Fibroblast of skin of left biceps (primary cell): ENCODE measurements at places on chromosomes 7 and 10.

- DNase-seq, result no peak
These were observed 12.0 kb upstream of the MARVELD1 start for GRCh38 chr10:97701438-97702069.

- no peak for DNase-seq
These were observed 184.0 kb downstream of the ZNF438 start for GRCh38 chr10:30847642-30848041.

DNA sequence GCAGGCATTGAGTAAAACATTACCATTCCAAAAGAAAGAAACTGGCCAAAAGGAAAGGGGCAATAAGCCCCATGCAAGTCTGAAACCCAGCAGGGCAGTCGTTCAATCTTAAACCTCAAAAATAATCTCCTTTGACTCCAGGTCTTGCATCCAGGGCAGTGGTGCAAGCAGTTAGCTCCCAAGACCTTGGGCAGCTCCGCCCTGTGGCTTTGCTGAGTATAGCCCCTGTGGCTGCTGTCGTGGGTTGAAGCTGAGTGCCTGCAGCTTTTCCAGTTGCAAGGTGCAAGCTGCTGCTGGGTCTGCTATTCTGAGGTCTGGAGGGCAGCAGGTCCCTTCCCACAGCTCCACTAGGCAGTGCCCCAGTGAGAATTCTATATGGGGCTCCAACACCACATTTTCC, 580.1 kb upstream of the AUTS2 start:
- DNase-seq, result no peak

DNA sequence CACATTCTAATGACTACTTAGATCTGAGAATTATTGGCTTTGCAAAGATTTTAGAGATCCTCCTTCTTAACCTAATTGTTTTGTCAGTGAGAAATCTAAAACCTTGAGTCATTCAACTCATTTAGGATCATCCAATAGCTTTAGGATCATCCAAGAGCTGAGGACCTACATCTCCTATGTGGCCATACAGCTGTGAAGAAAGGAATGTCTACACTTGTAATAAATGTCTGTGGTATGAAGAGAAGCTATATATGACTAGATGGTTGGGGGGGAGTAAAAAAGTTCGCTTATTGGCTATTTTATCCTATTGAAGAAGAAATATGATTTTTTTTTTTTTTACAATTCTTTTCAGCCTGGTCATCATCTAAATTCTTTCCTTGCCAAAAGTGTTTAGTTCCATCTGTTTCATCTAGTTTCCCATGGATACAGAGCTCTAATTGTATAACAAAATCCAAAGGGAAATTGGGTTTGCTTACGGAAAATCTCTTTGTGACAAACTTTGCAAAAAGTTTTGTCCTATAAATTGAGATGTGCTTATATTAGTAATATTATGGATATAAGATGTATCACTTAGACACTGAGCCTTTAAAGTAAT, 196.7 kb downstream of the PRKG1 start:
- DNase-seq, result peak; percentile 47

GRCh38 chr10:7891634-7892033, 73.3 kb downstream of the TAF3 start:
- no peak for DNase-seq
